Left lung (tissue), 14 donors: ENCODE measurements at places on chromosomes 13 and 19. TPM values are rescaled to one million over a fixed set of nuclear protein-coding genes. Genes with fewer than 3 reads are reported as not detected.

The C3 gene
- total RNA-seq: 881 TPM

The ZNF154 gene
- total RNA-seq: 8.3 TPM

The ZSWIM9 gene
- 6.5 TPM for total RNA-seq

The ICAM5 gene
- total RNA-seq: 10.2 TPM

The CCDC122 gene
- total RNA-seq: 8.0 TPM

The CCL25 gene
- total RNA-seq: not detected

The KLK11 gene
- 3.6 TPM for total RNA-seq

The KLK2 gene
- total RNA-seq: not detected

The CLIP3 gene
- 5.8 TPM for total RNA-seq

The ALKBH6 gene
- 22.7 TPM for total RNA-seq

The CRLF1 gene
- total RNA-seq: 44.7 TPM

The C1QTNF9B gene
- total RNA-seq: 0.34 TPM

The PET100 gene
- total RNA-seq: 92.6 TPM

The SYNGR4 gene
- total RNA-seq: not detected
